ENCODE measurements at places on chromosomes 1 and 21. TPM values are rescaled to one million over a fixed set of nuclear protein-coding genes. Genes with fewer than 3 reads are reported as not detected.

The BACH1 gene
- polyA plus RNA-seq = 18.2 TPM

The CFAP45 gene
- 0.42 TPM for polyA plus RNA-seq

The PKP1 gene
- polyA plus RNA-seq = 0.08 TPM

The AADACL3 gene
- not detected for polyA plus RNA-seq

The THEMIS2 gene
- polyA plus RNA-seq = 27.1 TPM

The ST3GAL3 gene
- polyA plus RNA-seq = 33.1 TPM

The SLAMF6 gene
- polyA plus RNA-seq = 0.47 TPM

The MRAP gene
- 491 TPM for polyA plus RNA-seq

The SPATA1 gene
- 0.48 TPM for polyA plus RNA-seq

The NRIP1 gene
- 8.6 TPM for polyA plus RNA-seq

The GPR37L1 gene
- 0.02 TPM for polyA plus RNA-seq

The PRAMEF26 gene
- not detected for polyA plus RNA-seq

Measured in adrenal gland (tissue), 19 donors.